Foreskin keratinocyte (primary cell): ENCODE measurements at places on chromosomes 7 and 10.

DNA sequence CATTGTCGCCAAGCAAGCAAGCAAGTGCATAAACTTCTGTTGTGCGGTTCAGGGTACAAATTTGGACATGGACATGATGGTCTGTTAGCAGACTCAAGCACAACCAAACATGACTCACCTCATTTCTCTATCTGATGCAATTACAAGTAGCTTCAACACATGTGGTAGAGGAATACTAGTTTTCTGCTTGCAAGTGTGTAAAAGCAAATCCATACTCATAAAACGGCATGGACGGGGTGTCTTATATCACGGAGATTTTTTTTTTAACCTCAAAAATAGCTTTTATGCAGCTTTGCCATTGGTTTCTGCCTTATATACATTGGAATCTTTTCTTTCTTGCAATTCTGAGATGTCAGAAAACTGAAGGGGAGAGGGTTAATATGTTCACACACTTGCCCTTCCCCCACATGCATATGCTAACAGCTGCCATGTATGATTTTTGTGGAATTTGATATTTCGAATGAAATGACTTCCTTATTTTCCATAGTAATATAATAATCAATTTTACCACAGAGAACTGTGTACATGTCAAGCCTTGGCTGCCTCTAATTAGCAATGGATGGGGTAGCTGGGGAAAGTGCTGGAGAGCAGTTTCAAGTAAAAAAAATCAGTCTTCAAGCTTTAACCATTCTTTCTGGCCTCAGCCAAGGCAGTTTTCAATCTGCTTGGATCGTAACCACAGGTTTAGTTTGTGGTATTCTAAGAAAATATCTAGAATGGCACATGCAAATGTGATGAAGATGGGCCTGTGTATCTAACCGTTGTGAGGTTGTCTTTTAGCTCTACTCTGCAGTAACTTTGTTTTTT is 106.0 kb upstream of the PDCD4 start:
- DNase-seq = no peak

GRCh38 chr10:32984003-32984600 is 26.1 kb upstream of the ITGB1 start:
- no peak for DNase-seq

DNA sequence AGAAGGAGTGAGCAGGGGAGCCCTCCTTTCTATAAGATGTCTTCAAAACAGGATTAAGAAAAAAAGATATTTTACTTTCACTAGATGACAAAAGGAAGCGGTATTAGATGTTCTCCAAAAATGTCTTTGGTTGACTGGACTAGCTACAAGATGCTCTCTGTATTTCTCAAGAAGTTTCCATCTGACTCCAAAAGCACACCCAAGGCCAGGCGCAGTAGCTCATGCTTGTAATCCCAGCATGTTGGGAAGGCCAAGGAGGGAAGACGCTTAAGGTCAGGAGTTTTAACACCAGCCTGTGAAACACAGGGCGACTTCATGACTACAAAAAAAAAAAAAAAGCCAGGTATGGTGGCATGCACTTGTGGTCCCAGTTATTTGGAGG is 84.5 kb downstream of the PIP4K2A start:
- no peak for DNase-seq

DNA sequence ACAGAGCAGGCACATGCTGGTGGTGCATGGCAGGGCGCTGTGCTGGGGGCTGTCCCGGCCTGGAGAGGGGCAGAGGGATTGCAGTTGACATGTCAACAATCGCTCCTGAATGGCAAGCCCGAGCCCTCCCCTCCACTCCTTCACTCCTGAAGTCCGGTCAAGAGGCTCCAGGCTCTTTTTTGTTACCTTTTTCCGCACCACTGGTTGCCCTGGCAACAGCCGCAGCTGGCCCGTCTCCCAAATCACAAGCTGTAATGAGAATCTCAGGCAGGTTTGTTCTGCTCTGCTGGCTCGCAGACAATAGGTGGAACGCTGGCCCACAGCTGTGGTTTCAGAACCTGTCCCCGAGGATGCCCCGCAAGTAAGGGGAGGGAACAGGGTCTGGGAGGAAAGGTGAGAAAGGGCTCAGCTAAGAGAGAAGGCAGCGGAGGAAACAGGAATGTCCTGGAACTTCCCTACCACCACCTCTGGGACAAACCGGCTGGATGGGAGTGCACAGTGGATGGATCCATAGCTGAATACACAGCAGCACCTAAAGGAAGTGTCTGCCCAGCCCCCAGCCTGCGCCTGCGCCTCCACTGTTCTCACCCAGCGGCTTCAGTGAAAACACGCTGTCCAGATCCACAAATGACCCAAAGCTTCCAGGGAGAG is 58.9 kb downstream of the CALML3 start:
- DNase-seq = peak; percentile 90

- no peak for DNase-seq
These were observed 177.6 kb upstream of the CSTF2T start for GRCh38 chr10:51876979-51877378.

- no peak for DNase-seq
These were observed 124.1 kb downstream of the CUL2 start for GRCh38 chr10:34966040-34966439.
